ENCODE measurements at places on chromosomes 7 and 10.

- peaks cover 49% of the 10 kb centered on the region for H3K4me1 ChIP-seq
- H3K27me3 ChIP-seq: no peaks in the 10 kb centered on the region
- H3K36me3 ChIP-seq: peaks cover 6% of the 10 kb centered on the region
- no peak for DNase-seq
These were observed 124.0 kb downstream of the CELF2 start for GRCh38 chr10:11141571-11142091.

DNA sequence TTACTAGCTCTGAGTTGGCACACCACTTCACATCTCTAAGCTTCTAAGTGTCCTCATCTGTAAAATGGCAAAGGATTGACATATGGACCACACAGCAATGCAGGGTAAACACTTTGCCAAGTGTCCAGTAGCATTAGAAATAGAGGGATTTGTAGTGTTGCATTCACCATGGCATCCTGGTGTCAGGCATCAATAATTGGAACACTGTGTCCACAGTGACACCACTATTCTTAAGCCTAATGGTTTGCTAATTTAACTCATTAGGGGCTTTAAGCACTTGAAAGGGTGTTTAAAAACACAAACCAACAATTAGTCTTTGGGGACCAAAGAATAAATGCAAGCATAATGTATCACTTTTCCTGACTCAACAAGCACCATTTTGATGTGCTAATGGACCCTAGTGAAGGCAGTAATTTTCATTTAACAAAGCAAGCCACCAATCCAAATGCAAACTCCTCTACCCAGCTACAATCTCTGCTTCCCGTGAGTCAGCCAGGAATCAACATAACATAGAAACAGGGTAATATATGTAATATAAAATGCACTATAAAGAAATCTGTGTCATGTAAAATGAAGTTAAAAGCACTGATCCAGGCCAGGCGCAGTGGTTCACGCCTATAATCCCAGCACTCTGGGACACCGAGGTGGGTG lies 75.9 kb downstream of the FAM204A start:
- no peak overlapping the region for H3K4me3 ChIP-seq
- H3K27ac ChIP-seq: no peak overlapping the region
- H3K36me3 ChIP-seq: no peaks in the 10 kb centered on the region
- no peaks in the 10 kb centered on the region for H3K4me1 ChIP-seq
- DNase-seq: no peak

DNA sequence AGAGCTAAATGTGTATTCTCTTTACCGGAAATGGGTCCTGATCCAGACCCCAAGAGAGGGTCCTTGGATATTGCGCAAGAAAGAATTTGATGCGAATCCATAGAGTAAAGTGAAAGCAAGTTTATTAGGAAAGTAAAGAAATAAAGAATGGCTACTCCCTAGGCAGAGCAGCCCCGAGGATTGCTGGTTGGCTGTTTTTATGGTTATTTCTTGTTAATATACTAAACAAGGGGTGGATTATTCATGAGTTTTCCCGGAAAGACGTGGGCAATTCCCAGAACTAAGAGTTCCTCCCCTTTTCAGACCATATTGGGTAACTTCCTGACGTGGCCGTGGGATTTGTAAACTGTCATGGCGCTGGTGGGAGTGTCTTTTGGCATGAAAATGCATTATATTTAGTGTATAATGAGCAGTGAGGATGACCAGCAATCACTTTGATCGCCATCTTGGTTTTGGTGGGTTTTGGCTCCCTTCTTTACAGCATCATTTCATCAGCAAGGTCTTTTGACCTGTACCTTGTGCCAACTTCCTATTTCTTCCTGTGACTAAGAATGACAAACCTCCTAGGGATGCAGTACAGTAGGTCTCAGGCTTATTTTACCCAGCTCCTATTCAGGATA lies 60.4 kb downstream of the ARL4A start:
- H3K27ac ChIP-seq: no peak overlapping the region
- no peaks in the 10 kb centered on the region for H3K4me1 ChIP-seq
- peaks cover 3% of the 10 kb centered on the region for H3K36me3 ChIP-seq
- no peak overlapping the region for H3K4me3 ChIP-seq
- DNase-seq: no peak

- no peaks in the 10 kb centered on the region for H3K27me3 ChIP-seq
- H3K4me3 ChIP-seq: no peak overlapping the region
- no peak for DNase-seq
These were observed 714.7 kb upstream of the MBL2 start for GRCh38 chr10:53487019-53487983.

DNA sequence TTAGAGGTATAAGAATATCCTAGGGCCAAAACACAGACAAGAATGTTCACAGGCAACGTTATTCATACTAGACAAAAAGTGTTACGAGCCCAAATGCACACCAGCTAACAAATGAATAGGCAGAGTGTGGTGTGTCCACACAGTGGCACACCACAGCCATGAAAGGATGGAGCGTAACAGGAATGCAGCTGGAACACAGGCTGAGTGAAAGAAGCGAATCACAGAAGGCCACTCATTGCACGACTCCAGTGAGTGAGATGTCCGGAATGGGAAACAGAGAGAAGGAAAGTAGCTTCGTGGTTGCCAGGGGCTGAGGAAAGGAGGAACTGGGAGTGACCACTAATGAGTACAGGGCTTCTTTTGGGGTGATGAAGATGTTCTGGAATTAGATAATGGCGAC lies 198.8 kb downstream of the TNS3 start:
- H3K36me3 ChIP-seq: no peaks in the 10 kb centered on the region
- DNase-seq: no peak
- H3K27ac ChIP-seq: no peak overlapping the region
- H3K4me1 ChIP-seq: no peaks in the 10 kb centered on the region
- peaks cover 13% of the 10 kb centered on the region for H3K27me3 ChIP-seq

- H3K36me3 ChIP-seq: peaks cover 4% of the 10 kb centered on the region
- H3K4me1 ChIP-seq: no peaks in the 10 kb centered on the region
- H3K4me3 ChIP-seq: no peak overlapping the region
- DNase-seq: no peak
- H3K27me3 ChIP-seq: no peaks in the 10 kb centered on the region
These were observed 5.0 kb upstream of the TNS3 start for GRCh38 chr7:47586925-47587324.

DNA sequence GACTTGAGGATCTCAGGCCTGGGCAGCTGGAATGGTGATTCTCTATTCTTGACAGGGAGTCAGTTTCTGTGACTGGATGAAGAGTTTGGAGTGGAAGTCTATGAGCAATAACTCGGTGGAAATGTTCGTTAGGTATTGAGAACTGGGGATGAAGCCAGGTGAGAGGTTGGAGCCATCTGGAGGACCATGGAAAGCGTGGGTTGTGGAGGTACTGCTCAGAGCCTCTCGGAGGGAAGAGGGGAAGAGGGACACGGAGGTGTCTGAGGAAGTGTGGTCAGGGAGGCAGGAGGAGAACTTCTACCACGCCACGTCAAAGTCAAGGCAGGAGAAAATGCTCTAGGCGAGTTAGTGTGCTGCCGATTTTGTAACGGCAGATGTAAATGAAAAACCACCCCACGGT lies 430.7 kb downstream of the DPP6 start:
- no peaks in the 10 kb centered on the region for H3K27me3 ChIP-seq
- no peak for DNase-seq
- H3K36me3 ChIP-seq: no peaks in the 10 kb centered on the region
- no peak overlapping the region for H3K27ac ChIP-seq
- no peak overlapping the region for H3K4me3 ChIP-seq
- no peaks in the 10 kb centered on the region for H3K4me1 ChIP-seq

- H3K27me3 ChIP-seq: no peaks in the 10 kb centered on the region
- no peak for DNase-seq
- no peaks in the 10 kb centered on the region for H3K4me1 ChIP-seq
- no peak overlapping the region for H3K27ac ChIP-seq
- no peak overlapping the region for H3K4me3 ChIP-seq
These were observed 43.1 kb downstream of the MBL2 start for GRCh38 chr10:52729271-52730104.

- H3K36me3 ChIP-seq: no peaks in the 10 kb centered on the region
- no peak overlapping the region for H3K27ac ChIP-seq
- no peak overlapping the region for H3K4me3 ChIP-seq
- no peaks in the 10 kb centered on the region for H3K4me1 ChIP-seq
These were observed 861.5 kb downstream of the ANKRD7 start for GRCh38 chr7:119086026-119086425.

DNA sequence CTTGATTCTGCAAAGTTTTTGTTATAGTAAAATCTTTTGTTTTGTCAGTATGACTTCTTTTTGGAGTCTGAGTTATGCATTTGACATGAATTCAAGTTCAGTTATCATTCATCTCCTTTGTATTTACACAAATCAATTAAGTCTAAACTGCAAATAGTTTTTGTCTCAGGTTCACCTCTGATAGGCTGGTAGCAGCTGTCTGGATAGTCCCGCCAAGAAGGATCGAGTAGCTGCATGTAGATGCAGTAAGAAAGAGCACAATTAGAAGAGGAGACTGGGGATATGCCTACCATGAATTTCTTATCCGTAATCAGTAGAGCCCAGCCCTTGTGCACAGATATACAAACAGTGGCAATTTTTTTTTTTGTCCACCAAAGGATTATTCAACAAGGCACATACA lies 392.5 kb upstream of the ETV1 start:
- no peak overlapping the region for H3K27ac ChIP-seq
- H3K36me3 ChIP-seq: no peaks in the 10 kb centered on the region
- H3K27me3 ChIP-seq: no peaks in the 10 kb centered on the region
- no peaks in the 10 kb centered on the region for H3K4me1 ChIP-seq

DNA sequence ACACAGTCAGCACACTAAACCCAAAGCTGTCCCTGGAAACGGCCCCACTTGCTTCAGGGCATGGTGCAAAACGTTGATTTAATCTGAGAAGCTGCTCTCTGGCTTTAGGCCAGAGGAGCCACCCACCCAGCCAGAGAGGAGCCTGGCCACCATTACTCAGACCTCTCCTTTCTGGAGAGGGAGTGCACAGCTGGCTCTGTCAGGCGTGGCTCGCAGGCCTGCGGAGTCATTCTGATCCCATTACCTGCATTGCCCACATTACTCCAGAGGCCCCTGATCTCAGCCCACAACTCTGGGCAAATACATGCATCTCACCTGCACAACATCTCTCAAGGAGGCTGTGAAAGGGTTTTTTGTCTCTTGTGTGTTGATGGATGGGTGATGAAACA lies 370.0 kb upstream of the IGFBP3 start:
- H3K4me3 ChIP-seq: no peak overlapping the region
- no peaks in the 10 kb centered on the region for H3K36me3 ChIP-seq
- DNase-seq: no peak
- H3K4me1 ChIP-seq: no peaks in the 10 kb centered on the region
- H3K27ac ChIP-seq: no peak overlapping the region
- H3K27me3 ChIP-seq: no peaks in the 10 kb centered on the region

GRCh38 chr7:90618876-90619275 lies 22.8 kb downstream of the CDK14 start:
- no peak overlapping the region for H3K4me3 ChIP-seq
- no peaks in the 10 kb centered on the region for H3K4me1 ChIP-seq
- no peaks in the 10 kb centered on the region for H3K27me3 ChIP-seq
- H3K36me3 ChIP-seq: no peaks in the 10 kb centered on the region
- H3K27ac ChIP-seq: no peak overlapping the region

GRCh38 chr10:124419635-124420034 lies 912 bp upstream of the OAT start:
- peaks cover 10% of the 10 kb centered on the region for H3K36me3 ChIP-seq
- DNase-seq: no peak
- H3K27me3 ChIP-seq: peaks cover 24% of the 10 kb centered on the region
- peak overlapping the region; percentile 79 for H3K4me3 ChIP-seq
- H3K4me1 ChIP-seq: peaks cover 3% of the 10 kb centered on the region
- H3K27ac ChIP-seq: peak overlapping the region; percentile 46

- no peak overlapping the region for H3K27ac ChIP-seq
- DNase-seq: no peak
- H3K27me3 ChIP-seq: peaks cover 17% of the 10 kb centered on the region
- H3K36me3 ChIP-seq: peaks cover under 1% of the 10 kb centered on the region
- no peak overlapping the region for H3K4me3 ChIP-seq
These were observed 13.3 kb downstream of the RGR start for GRCh38 chr10:84258034-84258695.

DNA sequence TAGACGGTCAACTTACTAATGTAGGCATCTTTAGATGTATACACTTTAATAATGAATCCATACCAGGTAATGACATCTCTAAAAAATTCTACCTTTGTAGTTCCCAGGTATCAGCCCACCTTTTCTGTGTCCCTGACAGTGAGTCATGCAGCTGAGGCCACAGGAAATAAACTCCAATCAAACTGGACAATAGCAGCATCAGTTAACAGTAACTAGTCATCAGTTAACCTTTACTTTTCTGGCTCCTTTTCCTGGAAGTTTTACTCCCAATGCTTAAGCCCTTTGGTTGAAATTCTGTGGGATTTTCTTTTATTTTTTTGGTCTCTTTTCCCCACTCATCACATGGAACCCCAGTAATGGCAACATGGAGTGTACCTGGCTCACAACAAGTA lies 617.6 kb downstream of the SORCS3 start:
- H3K27me3 ChIP-seq: no peaks in the 10 kb centered on the region
- H3K4me1 ChIP-seq: no peaks in the 10 kb centered on the region
- H3K27ac ChIP-seq: no peak overlapping the region
- no peaks in the 10 kb centered on the region for H3K36me3 ChIP-seq
- DNase-seq: no peak
- H3K4me3 ChIP-seq: no peak overlapping the region

DNA sequence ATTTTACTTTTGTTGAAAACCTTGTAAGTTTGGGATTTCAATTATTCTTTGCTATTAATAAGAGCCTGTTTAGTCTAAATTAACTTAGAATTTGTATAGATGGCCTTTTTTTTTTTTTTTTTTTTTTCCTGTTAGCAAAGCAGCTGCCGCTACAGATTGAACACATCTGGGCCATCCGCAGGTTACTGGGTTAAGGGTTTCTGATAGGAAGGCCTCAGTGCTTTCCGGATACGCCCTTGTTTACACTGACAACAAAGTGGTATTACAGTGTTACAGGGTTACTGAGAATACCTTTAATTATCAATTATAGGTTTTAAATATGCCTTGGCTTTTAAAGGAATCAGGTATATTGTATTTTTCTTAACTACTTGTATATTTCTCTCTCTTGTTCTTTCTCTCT lies 76.8 kb downstream of the PTN start:
- H3K4me1 ChIP-seq: no peaks in the 10 kb centered on the region
- no peak overlapping the region for H3K4me3 ChIP-seq
- H3K27ac ChIP-seq: no peak overlapping the region
- no peak for DNase-seq

- H3K4me3 ChIP-seq: no peak overlapping the region
- DNase-seq: no peak
- H3K27me3 ChIP-seq: no peaks in the 10 kb centered on the region
- H3K27ac ChIP-seq: peak overlapping the region; percentile 5
- H3K36me3 ChIP-seq: peaks cover 5% of the 10 kb centered on the region
These were observed 41.7 kb downstream of the FAS start for GRCh38 chr10:89032141-89032891.

DNA sequence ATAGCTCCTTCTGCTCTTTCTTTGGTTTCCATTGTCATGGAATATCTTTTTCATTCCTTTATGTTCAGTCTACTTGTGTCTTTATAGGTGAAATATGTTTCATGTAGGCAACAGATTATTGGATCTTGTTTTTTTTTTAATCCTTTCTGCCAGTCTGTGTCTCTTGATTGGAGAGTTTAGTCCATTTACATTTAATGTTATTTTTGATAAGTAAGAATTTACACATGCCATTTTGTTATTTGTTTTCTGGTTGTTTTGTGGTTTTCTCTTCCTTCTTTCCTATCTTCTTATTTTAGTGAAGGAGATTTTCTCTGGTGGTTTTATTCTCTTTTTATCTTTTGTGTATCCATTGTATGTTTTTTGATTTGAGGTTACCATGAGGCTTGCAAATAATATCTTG lies 52.5 kb upstream of the TAS2R16 start:
- H3K4me3 ChIP-seq: no peak overlapping the region
- no peaks in the 10 kb centered on the region for H3K27me3 ChIP-seq
- no peak for DNase-seq
- no peaks in the 10 kb centered on the region for H3K36me3 ChIP-seq
- H3K4me1 ChIP-seq: no peaks in the 10 kb centered on the region
